ENCODE measurements at places on chromosomes 16 and 17. TPM values are rescaled to one million over a fixed set of nuclear protein-coding genes. Genes with fewer than 3 reads are reported as not detected.

The USP43 gene
- total RNA-seq: 0.17 TPM

The NPB gene
- 0.16 TPM for total RNA-seq

The FSCN2 gene
- total RNA-seq: 1.1 TPM

- no peak for ATAC-seq
These were observed 428 bp upstream of the DNASE1L2 start for GRCh38 chr16:2235695-2236336.

DNA sequence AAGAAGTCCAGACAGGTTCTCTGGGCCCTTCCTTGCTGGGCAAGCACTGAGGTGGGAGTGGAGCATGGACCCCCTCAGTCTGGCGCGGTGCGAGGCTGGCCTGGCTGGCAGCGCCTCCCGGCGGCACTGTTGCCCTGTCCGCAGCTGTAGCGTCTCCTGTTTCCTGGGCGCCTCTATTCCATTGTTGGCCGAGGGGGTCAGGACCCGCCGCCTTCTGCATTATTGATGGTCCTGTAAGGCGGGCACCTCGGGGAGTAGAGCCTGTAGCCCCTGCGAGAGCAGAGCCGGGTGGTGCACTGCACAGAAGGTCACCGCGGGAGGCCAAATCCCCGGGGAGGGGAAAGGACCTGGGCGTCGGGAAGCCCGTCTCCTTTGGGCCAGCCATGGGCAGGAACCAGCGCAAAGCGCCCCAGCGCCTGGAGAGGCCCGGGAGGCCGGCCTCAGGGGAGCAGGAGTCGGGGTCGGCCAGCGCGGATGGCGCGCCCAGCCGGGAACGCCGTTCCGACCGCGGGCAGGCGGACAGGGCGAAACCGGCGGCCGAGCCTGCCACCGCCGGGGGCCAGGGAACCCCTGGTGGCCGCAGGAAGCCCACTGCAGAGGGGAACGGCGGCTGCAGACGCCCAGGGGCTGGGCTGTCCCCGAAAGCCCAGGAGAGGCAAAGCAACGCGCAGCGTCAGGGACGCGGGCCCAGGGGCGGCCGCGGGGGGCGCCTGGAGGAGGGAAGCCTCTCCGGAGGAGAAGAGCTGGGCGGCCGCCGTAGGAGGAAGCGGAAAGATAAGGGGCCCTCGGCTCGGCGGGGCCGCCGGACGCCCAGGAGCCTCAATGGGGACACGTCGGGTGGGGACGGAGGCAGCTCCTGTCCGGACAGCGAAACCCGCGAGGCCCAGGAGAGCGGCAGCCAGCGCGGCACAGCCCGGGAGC lies at the start of gene MYO15B:
TSS of gene MYO15B (plus strand) at position 126 of the 921 bp plus-strand sequence. CDS start at position 384, 258 bp downstream.
- ATAC-seq: peak; percentile 23

GRCh38 chr17:6914711-6915110 lies 81.1 kb upstream of the ALOX12 start:
- ATAC-seq: no peak

- ATAC-seq: no peak
These were observed 5.0 kb downstream of the CCL11 start for GRCh38 chr17:34290586-34290985.

GRCh38 chr16:17362946-17363345 lies 107.8 kb downstream of the XYLT1 start:
- ATAC-seq: no peak

DNA sequence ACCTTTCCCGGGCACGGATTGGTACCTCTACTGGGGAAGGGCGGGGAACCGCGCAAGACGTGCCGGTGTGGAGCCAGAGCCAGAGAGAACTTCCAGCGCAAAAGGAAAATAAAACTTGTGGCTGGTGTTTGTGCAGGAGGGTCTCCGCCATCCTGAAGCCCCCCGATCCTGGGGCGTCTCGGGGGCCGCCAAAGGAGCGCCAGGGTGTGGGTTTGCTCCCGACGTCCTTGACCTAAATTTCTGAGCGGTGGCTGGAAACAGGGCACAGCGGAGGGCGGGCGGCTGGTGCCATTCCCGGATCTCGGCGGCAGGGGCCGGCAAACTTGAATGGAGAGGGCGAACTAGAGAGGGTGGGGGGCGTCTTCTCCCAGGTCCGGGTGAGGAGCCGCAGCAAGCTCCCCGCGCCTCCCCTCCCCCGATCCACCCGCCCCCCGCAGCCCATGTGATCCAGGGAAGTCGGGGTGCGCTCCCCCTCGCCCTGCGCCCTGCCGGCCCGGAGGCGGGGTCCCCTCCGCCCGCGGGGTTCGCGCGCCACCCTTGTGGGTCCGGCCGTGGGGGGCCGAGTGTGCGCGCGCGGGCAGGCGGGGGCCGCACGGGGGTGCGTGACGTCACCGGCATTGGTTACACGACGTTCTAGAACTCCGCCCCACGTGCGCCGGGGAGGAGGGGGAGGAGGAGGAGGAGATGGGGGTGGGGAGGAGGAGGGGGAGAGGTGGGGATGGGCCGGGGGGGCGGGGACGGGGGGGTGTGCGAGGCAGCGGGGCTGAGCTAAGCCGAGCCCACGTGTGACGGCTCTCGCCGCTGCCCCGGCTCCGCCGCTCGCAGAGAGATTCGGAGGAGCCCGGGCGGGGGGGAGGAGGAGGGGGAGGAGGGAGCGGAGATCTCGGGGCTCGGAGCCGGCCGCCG lies at the start of gene MSI2:
TSS of gene MSI2 (plus strand) at position 748 of the 906 bp plus-strand sequence. CDS start 220 bp downstream, outside the sequence.
- ATAC-seq: peak; percentile 91

- no peak for ATAC-seq
These were observed 2.4 kb downstream of the RNF157 start for GRCh38 chr17:76237859-76238313.

DNA sequence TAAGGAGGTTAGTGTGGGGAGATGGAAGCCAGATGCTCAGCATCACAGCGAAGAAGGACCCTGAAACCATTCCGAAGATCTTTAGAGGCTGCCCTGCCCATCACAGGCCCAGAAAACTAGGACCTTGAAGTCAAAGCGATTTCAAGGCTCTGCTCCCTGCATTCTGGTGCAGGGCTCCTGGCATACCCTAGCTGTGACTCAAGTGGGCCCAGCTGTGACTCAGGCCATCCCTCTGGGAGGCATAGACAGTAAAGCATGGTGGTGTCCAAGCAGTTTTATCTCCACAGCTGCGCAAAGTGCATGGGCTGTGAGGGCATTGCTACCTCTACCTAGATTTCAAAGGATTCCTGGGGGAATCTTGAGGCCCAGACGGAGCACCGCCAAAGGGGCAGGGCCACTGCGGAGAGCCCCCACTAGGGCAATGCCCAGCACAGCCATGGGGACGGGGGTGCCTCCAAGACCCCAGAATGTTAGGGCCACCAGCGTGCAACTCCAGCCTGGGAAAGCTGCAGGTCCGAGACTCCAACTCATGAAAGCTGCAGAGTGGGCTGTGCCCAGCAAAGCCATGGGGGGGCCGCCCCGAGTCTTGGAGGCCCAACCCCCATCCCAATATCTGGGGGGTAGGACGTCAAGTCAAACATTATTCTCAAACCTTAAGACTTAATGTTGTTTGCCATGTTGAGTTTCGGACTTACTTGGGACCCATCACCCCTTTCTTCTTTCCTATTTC lies 11.7 kb upstream of the ZNF594 start:
- ATAC-seq: no peak

DNA sequence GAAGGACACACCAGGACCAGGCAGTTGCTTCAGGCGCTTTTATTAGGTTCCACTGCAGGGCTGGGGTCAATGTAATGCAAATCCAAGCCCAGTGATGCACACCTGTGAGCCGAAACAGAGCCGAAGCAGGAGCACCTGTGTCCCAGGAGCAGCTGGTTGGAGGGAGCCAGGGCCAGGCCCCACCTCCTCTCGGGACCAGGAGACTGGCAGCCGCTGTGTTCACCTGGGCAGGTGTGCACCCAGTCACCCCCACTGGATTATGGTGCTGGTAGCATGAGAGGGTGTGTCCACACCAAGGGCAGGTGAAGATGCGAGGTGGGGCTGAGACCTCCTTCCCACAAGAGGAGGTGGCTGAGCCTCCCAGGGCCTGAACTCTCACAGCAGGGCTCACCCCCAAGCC lies 4.7 kb upstream of the FAAP100 start:
- no peak for ATAC-seq

- no peak for ATAC-seq
These were observed 153.8 kb downstream of the MSI2 start for GRCh38 chr17:57410169-57410568.

- ATAC-seq: no peak
These were observed 29.7 kb downstream of the FANCA start for GRCh38 chr16:89786474-89787364.
